ENCODE measurements at places on chromosomes 6 and 20.
A peak's percentile ranks its signal among the peaks of the same experiment; 100 is the strongest.

- DNase-seq, result no peak
These were observed 30.4 kb upstream of the MRAP2 start for GRCh38 chr6:84003131-84003530.

DNA sequence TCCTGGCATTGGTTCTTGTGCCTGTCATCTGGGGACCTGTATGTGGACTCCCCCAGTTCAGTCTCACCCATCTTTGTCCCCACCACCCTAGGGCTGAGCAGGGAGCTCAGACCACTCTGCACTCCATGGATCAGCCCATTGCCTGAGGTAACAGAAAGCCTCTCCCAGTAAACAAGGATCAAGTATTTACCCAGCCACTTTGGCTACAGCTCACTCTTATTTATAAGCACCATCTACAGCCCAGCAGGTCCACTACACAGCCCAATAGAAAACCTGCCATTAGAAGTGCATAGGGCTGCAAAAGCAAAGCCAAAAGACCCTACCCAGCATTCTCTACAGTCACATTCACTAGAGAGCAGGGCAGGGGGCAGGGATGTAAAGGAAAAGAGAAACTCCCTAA is 335.0 kb upstream of the SYNCRIP start:
- no peak for DNase-seq

GRCh38 chr20:58103517-58103904 is 124.9 kb downstream of the ANKRD60 start:
- no peak for DNase-seq

GRCh38 chr6:1536526-1537429 is 72.9 kb upstream of the FOXC1 start:
- peak; percentile 47 for DNase-seq

DNA sequence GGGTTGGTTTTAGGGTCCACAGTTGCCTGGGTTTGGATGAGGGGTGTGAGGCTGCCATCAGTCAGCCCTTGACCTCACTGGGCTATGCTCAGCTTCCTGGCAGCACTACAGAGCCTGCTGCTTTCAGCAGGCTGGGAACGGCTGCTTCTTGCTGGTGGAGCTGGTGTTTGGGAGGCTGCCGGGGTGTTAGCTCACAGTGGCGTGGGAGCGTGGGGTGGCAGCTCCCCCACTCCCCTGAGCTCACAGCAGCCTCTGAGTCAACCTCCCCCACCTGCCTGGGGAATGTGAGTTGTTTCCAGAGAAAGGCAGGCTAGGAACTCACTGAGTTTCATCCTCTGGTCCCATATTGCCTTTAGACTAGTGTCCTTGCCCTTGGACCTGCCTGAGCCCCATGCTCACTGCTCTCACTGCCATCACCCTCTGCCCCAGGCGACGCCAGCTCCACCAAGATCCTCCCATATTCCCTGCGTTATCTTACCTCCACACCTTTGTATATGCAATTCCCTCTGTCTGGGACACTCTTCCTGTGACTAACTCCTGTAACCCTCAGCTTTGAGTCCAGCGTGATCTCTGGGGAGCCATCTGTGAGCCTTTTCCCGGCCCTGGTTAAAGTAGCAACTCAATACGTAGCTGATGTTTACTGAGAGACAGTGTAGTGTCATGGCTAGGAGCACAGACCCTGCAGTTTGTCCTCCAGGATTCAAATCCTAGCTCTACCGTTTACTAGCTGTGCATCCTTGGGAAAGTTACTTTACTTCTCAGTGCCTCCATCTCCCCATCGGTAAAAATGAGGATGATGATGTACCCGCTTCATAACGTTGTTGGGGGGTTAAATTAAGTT is 34.8 kb downstream of the PPP1R16B start:
- DNase-seq, result peak; percentile 81

GRCh38 chr6:55176958-55177357 is 2.6 kb downstream of the HCRTR2 start:
- DNase-seq, result no peak

GRCh38 chr6:7243179-7243981 is 69.6 kb downstream of the SSR1 start:
- DNase-seq, result peak; percentile 94

GRCh38 chr6:135092724-135093123 is 38.1 kb upstream of the HBS1L start:
- no peak for DNase-seq

GRCh38 chr20:60036746-60037499 is 78.7 kb downstream of the CDH26 start:
- DNase-seq, result peak; percentile 75

DNA sequence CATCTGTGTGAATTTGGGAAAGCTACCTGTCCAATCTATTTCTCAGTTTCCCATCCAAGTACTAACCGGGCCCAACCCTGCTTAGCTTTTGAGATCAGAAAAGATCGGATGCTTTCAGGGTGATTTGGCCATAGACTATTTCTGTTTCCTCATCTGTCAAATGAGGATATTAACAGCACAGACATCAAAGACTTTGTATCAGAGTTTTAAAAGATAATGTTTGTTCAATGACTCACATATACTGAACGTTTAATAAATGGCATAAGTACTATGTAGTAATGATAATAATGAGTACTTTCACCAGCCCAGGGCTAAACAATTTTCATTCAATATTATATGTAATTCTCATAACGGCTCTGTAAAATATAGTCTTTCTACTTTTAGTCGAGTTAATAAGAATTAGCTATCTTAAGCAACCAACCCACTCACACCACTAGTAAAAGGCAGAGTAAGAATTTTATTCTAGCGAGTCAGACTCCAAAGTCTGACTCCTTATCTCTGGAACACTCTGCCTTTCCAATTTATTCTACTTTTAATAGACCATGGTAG is 216.5 kb downstream of the ARHGAP18 start:
- DNase-seq, result no peak

DNA sequence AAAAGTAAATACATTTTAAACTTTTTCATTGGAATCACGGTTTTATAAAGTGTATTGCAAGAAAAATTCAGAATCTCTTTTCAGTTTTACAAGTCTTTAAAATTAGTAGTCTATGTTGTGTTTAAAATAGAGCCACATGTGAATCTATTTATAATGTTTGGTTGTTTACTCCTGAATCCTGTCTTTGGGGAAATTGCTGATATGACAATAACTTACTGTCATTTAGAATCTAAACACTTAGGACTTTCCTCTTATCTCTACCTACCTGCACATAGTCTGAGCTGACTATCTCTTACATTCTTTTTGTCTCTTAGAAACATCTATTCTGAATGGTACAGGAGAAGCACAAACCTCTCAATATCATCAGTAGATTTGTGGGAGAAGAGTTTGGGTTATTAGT is 4.1 kb upstream of the SRSF12 start:
- DNase-seq, result no peak

DNA sequence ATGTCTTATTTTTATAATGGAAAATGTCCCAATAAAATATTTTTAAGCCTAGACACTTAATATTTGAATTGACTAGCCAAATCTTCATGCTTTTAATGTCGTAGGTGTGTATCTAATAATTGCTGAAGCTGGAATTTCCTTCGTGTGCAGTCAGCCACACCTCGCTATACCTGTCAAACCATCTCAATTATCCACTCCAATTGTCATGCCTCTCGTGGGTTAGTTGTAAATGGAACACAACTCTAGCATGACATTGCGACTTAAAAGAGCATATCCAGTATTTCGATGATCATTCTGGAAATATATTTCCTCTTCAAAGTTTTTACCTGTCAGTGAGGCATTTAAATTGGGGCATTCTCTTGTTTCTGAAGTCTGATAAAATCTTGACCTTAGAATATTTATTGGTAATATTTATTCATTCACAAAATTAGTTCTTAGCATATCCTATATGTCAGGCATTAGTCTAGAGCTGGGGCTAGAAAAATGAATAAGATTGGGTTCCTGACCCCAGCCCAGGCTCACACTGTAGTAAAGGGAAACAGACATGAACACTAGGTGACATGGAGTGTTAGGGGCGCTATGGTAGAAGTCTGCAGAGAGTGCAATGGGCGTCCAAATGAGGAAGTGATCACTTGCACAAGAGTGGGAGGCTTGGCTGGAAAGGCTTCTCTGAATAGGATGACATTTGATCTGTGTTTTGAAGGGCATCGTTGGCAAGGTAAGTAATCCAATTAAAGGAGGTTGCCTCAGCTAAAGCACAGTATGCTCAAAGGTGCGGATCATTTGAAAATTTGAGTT is 11.0 kb upstream of the CFAP206 start:
- DNase-seq, result no peak

- DNase-seq, result no peak
These were observed 98.1 kb upstream of the COL21A1 start for GRCh38 chr6:56345376-56345995.

DNA sequence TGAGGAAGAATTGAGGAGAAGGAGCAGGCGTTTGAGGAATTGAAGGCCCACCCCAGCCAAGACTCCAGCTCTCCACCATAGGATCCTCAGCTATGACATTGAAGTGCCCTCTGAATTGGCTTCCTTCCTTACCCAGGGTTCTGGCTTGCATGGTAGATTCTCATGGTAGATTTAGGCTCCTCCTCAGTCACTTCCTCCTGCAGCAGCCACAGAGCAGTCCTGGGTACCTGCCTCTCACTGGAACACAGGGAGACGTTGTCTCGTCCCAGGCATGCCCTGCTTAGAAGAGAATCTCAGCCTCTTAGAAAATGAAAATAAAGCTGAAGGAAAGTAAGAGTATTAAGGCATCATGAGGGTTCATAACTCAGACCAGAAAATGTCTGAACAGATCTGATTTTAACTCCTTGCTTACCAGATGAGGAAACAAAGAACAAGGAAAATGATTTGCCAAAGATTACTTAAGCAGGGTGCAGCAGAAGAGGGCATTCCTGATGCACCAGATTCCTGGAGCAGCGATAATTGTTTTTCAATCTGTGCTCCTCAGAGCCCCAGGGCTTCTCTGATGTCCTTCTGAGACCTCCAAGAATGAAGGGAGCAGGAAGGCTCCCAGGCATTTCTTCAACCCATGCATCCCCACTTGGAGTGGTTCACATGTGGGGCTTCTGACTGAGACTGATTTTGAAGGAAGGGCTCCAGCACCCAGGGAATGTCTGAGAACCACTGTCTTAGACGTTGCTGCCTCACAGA is 219.8 kb downstream of the HIVEP2 start:
- DNase-seq, result peak; percentile 10

- DNase-seq, result peak; percentile 86
These were observed 51.0 kb upstream of the TCF21 start for GRCh38 chr6:133837801-133838349.

DNA sequence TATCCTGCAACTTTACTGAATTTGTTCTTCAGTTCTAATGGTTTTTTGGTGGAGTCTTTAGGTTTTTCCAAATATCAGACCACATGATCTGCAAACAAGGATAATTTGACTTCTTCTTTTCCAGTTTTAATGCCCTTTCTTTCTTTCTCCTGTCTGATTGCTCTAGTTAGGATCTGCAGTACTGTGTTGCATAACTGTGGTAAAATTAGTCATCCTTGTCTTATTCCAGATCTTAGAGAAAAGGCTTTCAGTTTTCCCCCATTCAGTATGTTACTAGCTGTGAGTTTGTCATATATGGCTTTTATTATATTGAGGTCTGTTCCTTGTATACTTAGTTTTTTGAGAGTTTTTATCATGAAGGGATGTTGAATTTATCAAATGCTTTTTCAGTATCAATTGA is 4.3 kb downstream of the MICA start:
- DNase-seq, result peak; percentile 77

- no peak for DNase-seq
These were observed 6.0 kb downstream of the AFDN start for GRCh38 chr6:167832497-167833395.

- no peak for DNase-seq
These were observed 212.7 kb downstream of the TMEM242 start for GRCh38 chr6:157110607-157111006.

GRCh38 chr6:113734982-113735381 is 122.2 kb upstream of the MARCKS start:
- DNase-seq, result no peak

DNA sequence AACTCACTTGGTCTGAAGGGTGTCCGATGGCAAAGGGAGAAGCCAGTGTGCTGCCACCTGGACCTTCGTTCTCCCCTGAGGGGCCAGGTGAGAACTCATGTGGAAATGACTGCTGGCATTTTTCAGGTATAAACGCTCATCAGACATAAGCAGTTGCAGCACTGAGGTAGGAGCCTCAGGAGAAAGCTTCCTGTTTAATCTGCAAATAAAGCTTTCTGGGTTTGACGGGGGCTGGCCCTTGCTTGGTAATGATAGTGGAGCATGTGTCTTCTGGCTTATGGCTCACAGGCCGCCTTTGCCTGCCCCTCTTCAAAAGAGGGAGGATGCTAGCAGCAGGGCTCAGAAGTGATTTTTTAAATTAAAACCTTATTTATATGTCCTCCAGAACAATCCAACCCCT is 122.1 kb upstream of the SLC24A3 start:
- no peak for DNase-seq

GRCh38 chr20:23050847-23051627 is 1.6 kb upstream of the THBD start:
- DNase-seq, result peak; percentile 90

- DNase-seq, result no peak
These were observed 193.2 kb upstream of the SALL4 start for GRCh38 chr20:51995551-51995951.

DNA sequence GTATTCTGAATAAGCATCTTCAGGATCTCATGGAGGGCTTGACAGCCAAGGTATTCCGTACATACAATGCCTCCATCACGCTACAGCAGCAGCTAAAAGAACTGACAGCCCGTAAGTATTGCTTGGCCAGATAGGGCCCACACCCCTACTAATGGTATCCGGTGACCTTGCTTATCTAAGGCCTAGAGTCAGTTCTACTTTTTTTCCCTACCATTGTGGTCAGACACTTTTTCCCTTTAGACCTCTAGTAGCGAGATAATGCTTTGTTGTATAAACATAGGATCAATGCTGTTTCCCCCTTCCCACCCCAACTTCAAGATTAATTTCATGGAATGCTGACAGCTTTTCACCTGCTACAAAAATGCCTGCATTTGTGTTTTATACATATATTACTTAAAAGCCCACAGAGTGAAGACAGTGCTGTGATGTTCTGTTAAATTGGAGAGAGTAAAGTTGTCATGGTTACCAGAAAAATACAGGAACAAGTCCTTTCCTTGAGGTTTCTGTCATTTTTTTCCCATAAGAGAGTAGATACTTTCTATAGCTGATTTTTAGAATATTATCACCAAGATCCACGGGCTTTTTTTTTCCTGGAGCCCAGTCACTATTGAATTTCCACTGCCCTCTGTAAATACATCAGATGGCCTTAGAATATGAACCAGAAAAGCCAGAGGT is 20.9 kb upstream of the PLCG1 start:
- no peak for DNase-seq

- no peak for DNase-seq
These were observed 51.9 kb downstream of the LRFN2 start for GRCh38 chr6:40535110-40535818.

GRCh38 chr20:30921286-30922071 is 336.0 kb upstream of the DEFB115 start:
- DNase-seq, result peak; percentile 70

GRCh38 chr6:123956492-123957139 is 153.0 kb downstream of the NKAIN2 start:
- DNase-seq, result no peak

- DNase-seq, result peak; percentile 95
These were observed 3.8 kb downstream of the APCDD1L start for GRCh38 chr20:58511364-58511763.

GRCh38 chr20:53899351-53900167 is 170.8 kb downstream of the BCAS1 start:
- no peak for DNase-seq

- no peak for DNase-seq
These were observed 112.8 kb downstream of the INSM1 start for GRCh38 chr20:20480689-20481088.

GRCh38 chr6:31202259-31203166 is 32.0 kb upstream of the POU5F1 start:
- DNase-seq, result no peak

- no peak for DNase-seq
These were observed 50.2 kb downstream of the ARID1B start for GRCh38 chr6:156827382-156827781.

All from osteoblast (primary cell).